NCI-H146 (cell line): ENCODE measurements at places on chromosomes 16 and 17.

DNA sequence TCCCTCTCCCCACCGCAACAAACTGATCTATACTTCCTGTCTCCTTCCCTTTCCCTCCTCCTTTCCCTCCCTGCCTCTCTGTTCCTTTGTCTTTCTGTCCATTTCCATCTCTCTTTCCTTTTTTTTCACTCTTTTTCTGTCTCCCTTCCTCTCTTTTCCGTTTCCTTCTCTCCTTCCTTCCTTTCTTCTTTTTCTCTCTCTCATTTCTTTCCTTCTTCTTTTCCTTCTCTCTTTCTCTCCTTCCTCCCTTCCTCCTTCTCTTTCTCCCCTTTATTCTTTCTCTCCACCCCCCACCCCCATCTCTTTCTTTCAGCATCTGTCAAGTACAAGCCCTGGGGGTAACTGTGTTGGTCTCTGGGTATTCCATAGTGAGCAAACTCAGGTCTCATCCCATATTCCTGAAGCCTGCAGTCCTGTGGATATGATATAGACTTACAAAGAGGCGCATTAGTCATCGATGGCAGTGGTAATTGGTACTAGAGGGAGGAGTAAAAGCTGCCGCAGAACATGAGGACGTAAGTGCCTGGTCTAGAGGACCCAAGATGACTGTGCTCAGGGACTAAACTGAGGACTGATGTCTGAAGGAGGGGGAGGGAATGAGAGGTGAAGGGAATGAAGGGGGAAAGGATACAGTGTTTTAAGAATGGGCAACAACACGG lies 50.4 kb downstream of the VAT1L start:
- no peak for DNase-seq

DNA sequence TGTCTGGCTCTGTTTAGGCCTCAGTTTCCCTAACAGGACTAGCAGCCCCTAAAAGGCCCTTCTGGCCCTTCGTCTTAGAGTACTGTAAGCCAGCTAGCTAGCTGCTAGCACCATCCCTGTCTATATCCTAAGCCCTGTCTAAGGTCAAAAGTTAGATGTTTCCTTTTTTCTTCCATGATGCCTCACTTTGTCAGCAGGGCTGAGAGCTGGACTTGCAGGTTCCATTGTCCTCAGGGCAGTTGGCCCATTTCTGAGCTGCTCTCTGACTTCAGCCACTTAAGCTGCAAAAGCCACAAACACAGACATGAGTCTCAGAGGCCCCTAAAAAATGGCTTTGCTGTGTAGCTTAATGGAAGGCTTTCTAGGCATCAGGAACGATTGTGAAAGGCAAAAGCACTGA lies 187.7 kb downstream of the CBLN1 start:
- DNase-seq, result no peak

GRCh38 chr17:44971776-44972483 lies 3.8 kb upstream of the C1QL1 start:
- no peak for DNase-seq

DNA sequence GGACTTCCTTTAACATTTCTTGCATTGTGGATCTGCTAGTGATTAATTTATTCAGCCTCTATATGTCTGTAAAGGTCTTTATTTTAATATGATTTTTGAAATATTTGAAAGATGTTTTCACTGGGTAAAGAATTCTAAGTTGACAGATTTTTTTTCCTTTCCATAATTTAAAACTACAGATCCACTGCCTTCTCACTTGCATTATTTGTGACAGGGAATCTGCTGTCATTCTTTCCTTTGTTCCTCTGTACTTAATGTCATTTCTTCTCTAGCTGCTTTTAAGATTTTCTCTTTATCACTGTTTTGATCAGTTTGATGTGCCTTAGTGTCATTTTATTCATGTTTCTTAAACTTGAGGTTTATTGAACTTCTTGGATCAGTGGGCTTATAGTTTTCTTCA lies 159.9 kb downstream of the CYB561 start:
- no peak for DNase-seq

DNA sequence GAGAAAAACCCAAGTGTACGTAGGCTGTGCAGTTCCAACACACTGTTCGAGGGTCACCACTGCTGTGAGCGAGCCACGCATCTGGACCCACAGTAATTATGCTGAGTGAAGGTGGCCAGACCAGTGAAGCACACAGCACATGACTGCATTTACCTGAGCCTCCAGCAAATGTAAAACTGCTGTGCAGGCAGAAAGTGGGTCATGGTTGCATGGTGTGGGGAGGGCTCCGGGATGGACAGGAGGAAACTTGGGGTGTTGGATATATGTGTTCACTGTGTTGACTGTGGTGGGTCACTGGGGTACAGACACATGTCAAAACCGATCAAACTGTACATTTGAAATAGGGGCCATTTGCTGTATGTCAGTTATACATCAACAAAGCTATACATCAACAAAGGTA lies 78.7 kb upstream of the METRNL start:
- DNase-seq, result no peak

DNA sequence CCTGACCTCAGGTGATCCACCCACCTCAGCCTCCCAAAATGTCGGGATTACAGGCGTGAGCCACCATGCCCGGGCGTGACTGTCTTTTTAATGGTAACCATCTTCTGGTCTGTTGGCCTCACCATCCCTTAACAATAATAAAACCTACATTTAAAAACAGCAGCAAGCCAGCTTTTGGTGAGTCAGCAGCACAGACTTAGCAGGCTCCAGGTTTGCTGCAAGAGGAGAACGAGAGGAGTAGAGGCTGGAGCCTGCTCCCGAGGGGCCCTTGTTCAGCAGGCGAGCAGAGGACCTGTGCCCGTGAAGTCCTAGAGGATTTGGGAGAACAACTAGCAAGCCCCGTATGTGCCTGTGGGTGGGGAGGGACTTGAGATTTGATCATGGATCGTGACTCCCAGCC lies 35.7 kb downstream of the MYH13 start:
- no peak for DNase-seq

GRCh38 chr16:77882358-77882757 lies 94.0 kb downstream of the VAT1L start:
- DNase-seq, result no peak

DNA sequence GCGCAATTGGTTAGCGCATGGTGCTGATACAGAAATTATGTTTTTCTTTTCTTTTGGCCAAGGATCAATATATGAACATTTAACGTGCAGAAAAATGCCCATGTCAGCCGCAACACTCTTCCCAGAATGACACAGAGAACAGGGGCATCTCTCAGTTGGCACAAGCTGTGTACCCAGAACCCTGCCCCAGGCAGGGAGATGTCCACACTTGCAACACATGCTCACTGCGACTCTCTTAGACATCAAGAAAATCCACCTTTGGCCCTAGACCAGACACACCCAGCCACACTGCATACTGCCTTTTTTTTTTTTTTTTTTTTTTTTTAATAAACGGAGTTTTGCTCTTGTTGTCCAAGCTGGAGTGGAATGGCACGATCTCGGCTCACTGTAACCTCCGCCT lies 17.0 kb downstream of the PITPNA start:
- no peak for DNase-seq

- no peak for DNase-seq
These were observed 23.2 kb upstream of the ARHGAP17 start for GRCh38 chr16:25038239-25038954.

- no peak for DNase-seq
These were observed 395.5 kb downstream of the TMEM114 start for GRCh38 chr16:8194794-8195193.

DNA sequence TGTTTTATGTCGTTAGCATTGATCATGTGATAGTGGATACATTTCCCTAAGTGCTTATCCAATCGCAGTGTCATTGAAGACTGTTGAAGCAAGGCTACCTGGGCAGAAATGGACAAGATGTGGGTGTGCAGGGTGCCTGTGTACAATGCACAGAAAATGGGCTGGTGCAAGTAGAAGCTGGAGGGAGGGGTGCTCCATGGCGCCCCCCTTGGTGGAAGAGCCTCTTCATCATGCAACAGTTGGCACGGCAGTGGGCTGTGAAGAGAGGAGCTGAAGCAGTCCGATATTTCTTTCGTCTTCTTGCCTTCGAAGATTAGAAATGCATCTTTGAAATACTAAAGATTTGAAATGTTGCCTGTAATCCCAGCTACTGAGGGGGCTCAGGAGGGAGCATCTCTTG lies 100.5 kb downstream of the PLCG2 start:
- no peak for DNase-seq

DNA sequence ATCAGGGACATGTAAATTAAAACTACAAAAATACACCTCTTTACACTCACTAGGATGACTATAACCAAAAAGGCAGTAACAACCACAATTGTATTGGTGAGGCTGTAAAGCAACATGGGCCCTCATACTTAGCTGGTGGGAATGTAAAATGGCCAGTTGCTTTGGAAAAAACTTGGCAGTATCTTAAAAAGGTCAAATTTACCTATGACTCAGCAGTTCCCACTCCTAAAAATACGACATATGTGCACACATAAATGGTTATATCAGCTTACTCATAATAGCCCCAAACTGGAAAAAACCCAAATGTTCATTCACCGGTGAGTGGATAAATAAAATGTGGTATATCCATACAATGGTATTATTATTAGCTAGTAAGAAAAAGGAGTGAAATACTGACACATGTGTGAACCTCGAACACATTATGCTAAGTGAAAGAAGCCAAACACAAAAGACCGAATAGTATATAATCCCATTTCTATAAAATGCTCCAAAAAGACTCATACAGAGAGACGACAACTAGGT lies 391.4 kb downstream of the NPIPA8 start:
- DNase-seq, result no peak

DNA sequence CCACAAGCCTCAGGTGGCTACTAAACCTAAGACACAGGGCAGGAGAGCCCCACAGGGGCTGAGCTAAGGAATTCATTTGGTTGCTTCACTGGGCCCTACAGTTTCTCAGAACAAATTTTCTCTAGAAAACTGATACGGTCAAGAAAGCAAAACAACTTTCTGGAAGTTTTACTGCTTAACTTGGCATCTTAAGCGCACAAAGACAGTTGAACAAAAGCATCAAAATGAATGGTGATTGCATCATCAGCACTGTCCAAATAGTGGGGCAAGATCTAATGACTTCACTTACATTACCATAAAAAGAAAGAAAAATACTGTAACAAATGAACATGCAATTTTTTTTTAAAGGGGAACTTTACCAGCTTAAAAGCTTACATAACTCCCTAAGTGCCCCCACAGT lies 47.6 kb downstream of the XPO6 start:
- no peak for DNase-seq

GRCh38 chr17:81044764-81045589 lies 10.0 kb downstream of the BAIAP2 start:
- DNase-seq, result peak; percentile 78

DNA sequence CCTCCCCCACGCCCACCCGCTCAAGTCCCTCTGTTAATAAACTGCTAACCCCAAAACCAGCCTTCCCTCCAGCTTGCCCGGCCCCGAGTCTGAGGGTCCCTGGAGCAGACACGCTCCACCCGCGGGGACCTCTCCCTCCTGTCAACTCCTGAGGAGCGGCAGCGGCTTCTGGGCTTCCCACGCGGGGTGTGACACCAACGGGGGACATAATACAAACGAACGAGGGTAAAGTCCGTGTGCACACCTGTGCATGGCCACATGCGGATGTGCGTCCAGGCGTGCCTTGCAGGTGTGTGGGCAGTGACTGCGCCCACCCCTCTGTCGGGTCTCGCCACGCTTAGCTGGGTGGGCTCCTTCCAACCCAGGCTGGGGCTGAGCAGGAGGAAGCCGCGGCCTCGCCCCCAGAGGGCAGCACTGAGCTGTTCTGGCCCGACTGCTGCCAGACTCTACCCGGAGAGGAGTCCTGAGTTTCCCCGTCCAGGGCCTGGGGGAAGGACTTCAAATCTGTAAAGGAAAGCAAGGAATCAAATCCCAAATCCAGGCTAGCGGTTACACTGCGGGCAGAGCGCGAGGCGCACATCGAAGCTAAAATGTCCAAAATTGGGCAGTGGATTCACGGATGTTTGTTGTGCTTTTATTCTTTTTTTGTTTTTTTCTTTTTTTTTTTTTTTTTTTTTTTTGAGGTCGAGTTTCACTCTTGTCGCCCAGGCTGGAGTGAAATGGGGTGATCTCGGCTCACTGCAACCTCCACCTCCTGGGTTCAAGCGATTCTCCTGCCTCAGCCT lies 24.2 kb upstream of the KRT17 start:
- DNase-seq, result peak; percentile 80

GRCh38 chr16:53323924-53324323 lies 110.3 kb upstream of the RBL2 start:
- no peak for DNase-seq

DNA sequence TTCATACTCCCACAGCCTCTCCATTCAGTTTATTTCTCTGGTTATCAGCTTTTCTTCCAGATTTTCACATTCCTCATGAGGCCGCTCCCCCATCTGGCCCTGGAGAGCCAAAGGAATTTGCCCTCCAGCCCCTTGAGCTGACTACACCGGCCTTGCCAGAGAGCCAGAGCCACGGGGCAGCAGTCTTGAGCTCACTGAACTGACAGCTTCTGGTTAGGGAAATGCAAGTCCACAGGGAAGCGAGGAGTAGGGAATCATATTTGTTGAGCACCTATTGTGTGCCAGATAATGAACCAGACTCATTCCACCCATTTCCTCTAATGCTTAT lies 102.4 kb downstream of the ABCC12 start:
- no peak for DNase-seq

GRCh38 chr17:28518132-28518531 lies 12.0 kb downstream of the FOXN1 start:
- no peak for DNase-seq

GRCh38 chr17:66426397-66427033 lies 124.1 kb downstream of the PRKCA start:
- no peak for DNase-seq

DNA sequence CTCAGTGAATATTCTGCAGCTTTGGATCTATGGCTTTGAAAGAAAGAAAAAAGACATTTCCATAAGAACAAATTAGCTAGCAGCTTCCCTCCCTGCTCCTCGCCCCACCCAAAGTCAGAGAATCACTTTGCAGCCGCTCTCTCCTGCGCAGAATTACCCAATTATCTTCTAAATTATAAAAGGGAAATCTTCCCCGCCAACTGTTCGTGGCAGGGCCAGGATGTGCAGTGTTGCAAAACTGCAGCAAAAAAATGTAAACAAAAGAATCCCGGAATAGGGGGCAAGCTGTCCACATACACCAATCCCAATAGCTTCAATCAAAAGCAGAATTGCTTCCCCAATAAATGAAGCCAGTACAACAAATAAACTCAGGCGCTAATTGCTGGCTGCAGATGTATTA lies 510.6 kb downstream of the RBFOX1 start:
- DNase-seq, result peak; percentile 35

DNA sequence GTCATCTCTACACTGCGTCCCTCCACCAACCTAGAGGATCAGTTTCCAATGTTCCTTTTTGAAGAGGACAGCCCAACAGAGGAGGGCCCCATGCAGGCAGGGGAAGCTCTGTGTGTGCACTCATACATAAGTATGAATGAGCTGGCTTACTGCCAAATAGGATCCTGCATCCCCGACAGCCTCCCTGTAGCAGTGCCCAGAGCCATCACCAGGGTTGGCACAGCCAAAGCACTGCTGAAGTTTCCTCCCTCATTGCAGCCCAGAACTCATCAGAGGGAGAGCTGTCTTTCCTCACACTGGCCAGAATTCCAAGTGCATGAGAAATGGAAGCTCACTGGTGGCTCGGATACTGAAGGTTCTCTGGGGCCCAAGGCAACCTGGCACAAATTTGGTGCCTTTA lies 114.4 kb downstream of the ASIC2 start:
- no peak for DNase-seq

GRCh38 chr16:81445143-81445961 lies 744 bp downstream of the CMIP start:
- peak; percentile 26 for DNase-seq

- DNase-seq, result no peak
These were observed 31.3 kb downstream of the SPOP start for GRCh38 chr17:49646391-49647255.

GRCh38 chr17:47253541-47254402 lies at the start of gene ITGB3:
TSS of gene ITGB3 (plus strand) at chr17:47253827. CDS start at chr17:47253862, 35 bp downstream.
- peak; percentile 78 for DNase-seq
